Stimulated activated naive B cell treated with anti-CD40 and anti-IgM and Interleukin-4, amounts not matched to agents 10 μg/mL and 1 μg/mL and 100 μg/mL, for 72 hours (primary cell): ENCODE measurements at places on chromosomes 6 and 20.
A peak's percentile ranks its signal among the peaks of the same experiment; 100 is the strongest.

- DNase-seq, result no peak
Measured at GRCh38 chr6:31768363-31769257, 6.2 kb downstream of the SAPCD1 start.

- DNase-seq, result no peak
Measured at GRCh38 chr6:149218471-149218870, 99.0 kb upstream of the TAB2 start.

- no peak for DNase-seq
Measured at GRCh38 chr6:45326698-45327417, 1.3 kb upstream of the RUNX2 start.

- DNase-seq, result no peak
Measured at GRCh38 chr6:151847064-151847463, 39.6 kb downstream of the ESR1 start.

- DNase-seq, result no peak
Measured at GRCh38 chr20:53032046-53032445, 59.9 kb downstream of the TSHZ2 start.

GRCh38 chr6:2748183-2748582 lies 2.5 kb downstream of the MYLK4 start:
- DNase-seq, result no peak

DNA sequence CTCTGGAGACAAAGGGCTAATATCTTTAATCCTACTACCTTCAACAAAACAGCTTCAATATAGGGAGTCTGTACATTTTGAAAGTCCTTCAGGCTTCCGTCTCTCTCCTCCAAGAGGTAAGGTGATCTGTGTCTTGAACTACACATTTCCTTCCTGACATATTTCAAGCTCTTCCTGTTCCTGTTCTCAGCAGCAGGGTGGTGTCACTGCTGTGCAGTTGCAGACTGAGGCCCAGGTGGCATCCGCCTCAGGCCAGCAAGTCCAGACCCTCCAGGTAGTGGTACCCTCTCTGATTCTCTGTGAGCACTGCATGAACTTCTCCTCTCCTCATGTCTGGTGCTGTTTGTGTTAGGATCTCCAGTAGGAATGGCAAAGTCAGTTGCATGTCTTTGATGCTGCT lies 7.8 kb downstream of the NFYA start:
- no peak for DNase-seq

DNA sequence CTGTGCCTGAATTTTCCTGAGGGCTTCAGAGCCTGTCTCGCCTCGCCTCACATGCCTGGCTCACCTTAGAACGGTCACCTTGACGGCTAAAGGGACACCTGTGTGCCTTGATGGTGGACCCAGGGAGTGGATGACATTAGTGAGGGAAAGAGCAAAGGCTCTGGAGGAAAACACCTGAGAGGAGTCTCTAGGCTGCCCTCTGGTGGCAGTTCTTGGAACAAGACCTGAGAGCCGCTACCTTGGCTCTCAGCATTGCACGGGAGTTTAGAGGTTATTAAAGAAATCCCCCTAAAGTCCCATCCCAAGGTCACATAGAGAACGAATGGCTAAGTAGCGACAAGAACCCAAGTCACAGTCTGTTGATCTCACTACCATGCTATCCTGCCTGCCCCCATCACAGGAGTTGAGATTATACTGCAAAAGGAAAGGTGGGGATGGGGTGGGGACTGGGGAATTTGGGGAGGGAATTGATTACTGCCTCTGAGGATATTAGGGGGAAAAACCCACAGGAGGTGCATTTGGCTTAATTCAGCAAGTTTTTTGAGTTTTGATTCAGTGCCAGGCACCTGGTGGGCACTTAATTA lies 7.9 kb upstream of the CDSN start:
- DNase-seq, result peak; percentile 45

DNA sequence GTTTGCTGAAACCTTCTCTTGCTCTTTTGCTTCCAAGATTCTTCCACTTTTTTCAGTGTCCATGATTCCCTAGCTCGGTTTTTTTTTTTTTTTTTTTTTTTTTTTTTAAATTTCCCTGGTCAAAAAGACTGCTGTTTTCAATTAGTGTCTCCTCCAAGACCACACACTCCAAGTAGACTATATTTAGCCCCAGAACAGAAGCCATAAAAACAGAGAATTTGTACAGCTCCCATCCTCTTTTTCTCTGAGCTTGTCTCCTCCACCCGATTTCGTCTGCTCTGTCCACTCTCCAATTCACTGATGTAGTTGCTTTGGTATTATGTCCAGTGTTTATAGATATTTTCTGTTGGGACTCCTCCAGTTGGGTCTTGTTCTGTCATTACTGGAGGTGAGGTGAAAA lies 37.6 kb downstream of the RSPH3 start:
- no peak for DNase-seq

DNA sequence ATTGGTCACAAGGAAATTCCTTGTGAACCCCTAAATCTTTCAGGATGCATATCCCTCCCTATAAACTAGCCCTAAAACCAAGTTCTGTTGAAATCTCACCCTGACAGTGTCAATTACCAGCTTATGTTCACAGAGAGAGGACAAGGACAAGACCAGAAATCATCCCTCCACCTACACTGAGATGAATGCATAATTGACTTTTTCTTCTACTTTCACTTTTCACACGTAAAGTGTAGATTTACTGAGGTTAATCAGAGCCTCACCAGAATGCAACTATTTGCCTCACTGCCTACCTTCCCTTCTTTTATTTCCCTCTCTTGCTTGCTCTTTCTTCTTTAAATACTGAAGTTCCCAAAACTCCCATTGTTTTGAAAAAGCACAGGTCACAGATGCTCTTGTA lies 15.3 kb upstream of the NKAIN2 start:
- DNase-seq, result no peak

DNA sequence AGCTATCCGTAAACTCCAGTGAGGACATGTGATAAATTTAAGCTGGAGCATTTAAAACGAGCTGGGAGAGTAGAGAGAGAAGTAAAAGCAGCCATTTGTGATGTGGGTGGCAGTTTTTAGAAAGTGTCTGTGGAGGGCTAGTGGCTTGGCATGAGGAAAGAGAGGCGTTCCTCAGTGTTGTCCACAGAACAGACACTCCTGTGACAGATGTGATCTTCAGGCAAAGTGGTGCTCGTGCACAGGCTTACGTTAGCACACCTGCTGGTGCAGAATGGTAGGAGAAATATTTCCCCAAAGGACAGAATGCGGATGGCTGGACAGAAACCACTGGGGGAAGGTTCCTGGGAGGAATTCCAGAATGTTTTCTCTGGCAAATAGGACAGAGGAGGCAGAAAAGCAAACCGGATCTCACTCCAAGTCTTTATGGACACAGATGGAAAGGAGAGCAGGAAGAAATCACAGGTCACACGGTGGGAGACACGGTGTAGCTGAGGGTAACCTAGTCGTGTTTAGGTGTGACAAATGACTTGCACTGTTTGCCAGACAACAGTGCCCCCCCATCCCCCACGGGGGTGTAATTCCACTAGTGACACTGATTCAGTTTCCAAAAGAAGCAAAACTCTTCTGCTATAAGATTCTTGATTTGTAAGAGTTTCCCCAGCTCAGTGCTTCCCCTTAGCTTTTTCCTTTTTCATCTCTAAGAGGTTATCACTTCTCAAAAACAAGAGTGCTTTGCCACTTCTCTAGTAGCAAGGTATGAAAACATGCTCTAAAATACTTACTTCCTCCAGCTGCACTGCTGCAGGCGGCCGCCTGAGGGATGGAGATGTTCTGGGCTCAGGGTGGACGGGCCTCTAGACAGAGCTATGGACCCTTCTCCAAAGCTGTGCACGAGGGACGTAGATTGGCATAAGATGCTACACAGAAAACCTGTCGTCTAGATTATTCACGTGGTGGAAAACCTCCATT lies 293.2 kb downstream of the QKI start:
- peak; percentile 29 for DNase-seq

DNA sequence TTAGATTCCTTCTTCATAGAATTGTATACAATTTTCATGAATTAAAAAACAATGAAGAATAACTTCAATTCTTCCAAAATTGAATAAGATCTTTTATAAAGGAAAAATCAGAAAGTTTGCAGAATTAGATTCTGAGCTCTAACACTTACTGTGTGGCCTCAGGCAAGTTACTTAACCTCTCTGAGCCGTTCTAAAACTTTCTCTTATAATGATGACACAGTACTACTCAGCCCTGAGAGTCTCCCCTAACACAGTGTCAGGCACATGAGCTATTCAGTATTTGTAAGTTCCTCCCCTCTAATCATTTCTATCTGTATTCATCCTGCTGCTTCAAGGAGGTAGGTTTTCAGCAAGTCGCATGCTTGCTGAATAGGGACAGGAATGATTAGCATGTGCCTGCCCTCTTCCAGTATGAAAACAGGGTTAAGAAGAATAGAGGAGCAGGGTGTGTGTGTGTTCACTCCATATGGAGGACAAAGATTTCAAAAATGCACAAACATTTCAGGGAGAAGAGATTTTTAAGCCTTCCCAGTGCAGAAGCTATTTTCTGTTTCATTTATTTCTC lies 11.4 kb downstream of the ID4 start:
- DNase-seq, result no peak

GRCh38 chr6:80234401-80234800 lies 127.9 kb downstream of the BCKDHB start:
- DNase-seq, result no peak

DNA sequence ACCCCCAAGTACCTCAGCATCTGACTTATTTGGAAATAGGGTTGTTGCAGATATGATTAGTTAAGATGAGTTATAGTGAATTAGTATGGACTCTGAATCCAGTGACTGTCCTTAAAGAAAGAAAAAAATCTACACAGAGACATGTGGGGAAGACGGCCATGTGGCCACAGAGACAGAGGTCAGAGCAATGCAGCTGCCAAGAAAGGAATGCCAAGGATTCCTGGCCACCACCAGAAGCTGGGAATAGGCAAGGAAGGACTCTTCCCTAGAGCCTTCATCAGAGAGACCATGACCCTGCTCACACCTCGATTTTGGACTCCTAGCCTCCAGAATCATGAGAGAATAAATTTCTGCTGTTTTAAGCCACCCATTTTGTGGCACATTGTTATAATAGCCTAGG lies 81.8 kb downstream of the FYN start:
- DNase-seq, result no peak

- DNase-seq, result no peak
Measured at GRCh38 chr20:5171790-5172164, 45.0 kb downstream of the CDS2 start.

DNA sequence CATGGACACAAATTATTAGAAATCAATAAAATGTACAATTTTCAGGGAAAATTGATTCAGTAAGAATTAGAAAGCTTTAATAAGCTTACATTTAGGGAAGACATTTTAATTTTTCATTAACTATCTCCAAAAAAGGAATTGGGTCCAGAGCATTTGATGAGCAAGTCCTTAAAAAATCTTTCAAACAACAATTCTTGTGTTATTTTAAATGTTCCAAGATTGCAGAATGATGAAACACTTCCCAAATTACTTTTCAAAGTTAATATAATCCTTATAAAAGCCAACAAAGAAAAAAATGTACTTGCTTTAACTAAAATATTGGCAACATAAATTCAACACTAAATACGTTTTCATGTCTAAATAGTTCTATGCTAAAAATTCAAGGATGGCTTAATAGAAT lies 102.0 kb downstream of the ADAT2 start:
- DNase-seq, result no peak

DNA sequence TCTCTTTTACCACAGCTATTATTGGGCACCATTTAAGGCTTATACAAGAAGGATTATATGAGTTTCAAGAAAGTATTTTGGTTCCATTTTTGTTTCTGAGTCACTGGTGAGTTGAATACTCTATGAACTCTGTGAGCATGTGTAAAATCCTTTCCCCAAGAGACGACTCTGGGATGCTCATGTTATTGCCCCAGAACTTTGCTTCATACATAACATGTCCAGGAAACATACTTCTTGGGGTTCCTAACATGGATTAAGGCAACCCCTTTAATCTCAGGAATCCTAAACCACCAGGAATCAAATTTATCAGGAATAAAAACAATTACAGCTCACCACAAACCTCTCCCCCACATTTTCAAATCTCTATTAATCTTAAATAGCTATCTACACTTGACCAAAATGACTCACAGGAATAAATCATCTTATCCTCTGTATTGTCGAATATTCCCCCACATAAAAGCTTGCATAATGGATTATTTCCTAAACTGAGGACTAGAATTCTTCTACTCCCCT lies 117.5 kb upstream of the COL21A1 start:
- DNase-seq, result no peak

DNA sequence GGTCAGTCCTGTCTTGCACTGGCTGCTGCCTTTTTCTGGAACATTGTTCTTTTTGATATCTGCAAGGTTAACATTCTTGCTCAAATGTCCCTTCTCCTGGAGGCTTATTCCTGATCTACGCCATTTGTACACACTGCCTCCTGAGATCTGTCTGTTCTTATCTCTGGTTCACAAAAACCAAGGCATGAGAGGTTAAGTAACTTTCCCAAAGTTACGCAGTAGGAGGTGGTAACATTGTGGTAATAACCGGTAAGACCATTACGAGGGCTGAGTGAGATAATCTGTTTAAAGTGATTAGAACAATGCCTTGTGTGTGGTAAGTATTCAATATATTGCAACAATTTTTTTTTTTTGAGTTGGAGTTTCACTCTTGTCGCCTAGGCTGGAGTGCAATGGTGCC lies 132.1 kb downstream of the FNDC1 start:
- no peak for DNase-seq

DNA sequence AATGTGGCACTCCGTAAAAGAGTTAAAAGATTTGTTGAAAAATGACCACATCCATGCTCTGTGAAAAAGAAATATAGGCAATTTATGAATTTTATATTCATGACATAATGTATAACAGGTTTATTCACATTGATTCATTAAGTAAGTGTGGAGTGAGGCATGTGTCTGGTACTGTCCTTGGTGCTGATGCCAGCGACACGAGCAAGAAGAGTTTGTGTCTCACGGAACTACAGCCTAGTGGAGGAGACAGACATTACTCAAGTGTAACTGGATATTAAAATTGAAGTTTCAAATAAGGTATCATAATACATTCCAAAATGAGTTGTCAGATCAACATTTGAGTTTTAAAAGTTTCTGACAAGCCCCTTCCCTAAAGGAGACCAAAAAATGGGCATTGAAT lies 158.2 kb upstream of the PRND start:
- no peak for DNase-seq

DNA sequence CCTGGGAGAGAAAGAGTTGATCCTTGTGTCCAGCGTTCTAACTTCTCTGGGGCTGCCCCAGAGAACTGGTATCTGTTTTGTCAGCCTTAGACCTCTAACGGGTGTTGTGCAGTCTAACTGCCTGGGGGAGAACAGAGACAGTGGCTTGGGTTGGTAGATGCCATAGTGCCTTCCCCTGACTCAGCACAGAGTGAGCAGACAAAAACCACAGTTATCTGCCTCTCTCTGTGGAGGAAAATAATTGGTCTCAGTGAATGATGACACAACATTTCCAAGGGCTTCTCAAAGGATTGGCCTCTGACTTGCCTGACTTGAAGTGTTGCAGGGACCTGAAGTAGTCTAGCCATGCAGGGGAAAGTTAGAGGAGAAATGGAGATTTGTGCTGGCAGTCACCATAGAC lies 226.2 kb upstream of the MAN1A1 start:
- DNase-seq, result no peak

GRCh38 chr20:47773371-47773786 lies 11.9 kb downstream of the SULF2 start:
- no peak for DNase-seq

GRCh38 chr6:56890683-56891429 lies 64.1 kb upstream of the BEND6 start:
- no peak for DNase-seq

GRCh38 chr6:4336778-4337442 lies 201.5 kb upstream of the ECI2 start:
- peak; percentile 80 for DNase-seq

GRCh38 chr20:18284805-18285533 lies 3.4 kb upstream of the ZNF133 start:
- no peak for DNase-seq

- DNase-seq, result no peak
Measured at GRCh38 chr6:27755768-27756167, 156.4 kb downstream of the OR2B2 start.

GRCh38 chr6:3031857-3032640 lies 32.4 kb downstream of the NQO2 start:
- no peak for DNase-seq
